Naive B cell (primary cell): ENCODE measurements at places on chromosomes 11 and 22. TPM values are rescaled to one million over a fixed set of nuclear protein-coding genes. Genes with fewer than 3 reads are reported as not detected.

- DNase-seq = no peak
Observed at GRCh38 chr22:37526376-37526775, 7.2 kb upstream of the CARD10 start.

CALCA gene
- polyA plus RNA-seq = not detected

DNA sequence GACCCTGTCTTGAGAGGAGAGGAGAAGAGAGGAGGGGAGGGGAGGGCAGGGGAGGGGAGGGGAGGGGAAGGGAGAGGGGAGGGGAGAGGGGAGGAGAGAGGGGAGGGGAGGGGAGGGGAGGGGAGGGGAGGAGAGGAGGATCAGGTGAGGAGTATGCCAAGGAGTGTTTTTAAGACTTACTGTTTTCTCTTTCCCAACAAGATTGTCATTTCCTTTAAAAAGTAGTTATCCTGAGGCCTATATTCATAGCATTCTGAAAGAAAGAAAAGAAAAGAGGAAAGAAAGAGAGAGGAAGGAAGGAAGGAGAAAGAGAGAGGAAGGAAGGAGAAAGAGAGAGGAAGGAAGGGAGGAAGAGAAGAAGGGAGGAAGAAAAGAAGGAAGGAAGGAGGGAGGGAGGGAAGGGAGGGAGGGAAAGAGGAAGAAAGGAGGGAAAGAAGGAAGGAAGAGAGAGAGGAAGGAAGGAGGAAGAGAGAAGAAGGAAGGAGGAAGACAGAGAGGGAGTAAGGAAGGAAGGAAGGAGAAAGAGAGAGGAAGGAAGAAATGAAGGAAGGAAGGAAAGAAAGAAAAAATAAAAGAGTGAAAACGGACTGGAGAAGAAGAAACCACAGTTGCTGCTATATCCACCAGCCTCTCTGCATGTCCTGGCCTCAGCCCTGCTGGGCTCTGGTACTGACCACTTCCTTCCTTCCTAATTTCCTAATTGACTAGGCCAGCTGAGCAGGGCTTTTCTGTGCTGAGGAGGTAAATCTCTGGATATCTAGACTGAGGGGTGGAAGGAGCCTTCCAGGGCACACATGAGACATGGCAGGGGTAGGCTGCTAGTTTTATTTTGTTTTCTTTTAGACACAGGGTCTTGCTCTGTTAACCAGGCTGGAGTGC lies 1.1 kb upstream of the SAA1 start:
- DNase-seq = no peak

DNA sequence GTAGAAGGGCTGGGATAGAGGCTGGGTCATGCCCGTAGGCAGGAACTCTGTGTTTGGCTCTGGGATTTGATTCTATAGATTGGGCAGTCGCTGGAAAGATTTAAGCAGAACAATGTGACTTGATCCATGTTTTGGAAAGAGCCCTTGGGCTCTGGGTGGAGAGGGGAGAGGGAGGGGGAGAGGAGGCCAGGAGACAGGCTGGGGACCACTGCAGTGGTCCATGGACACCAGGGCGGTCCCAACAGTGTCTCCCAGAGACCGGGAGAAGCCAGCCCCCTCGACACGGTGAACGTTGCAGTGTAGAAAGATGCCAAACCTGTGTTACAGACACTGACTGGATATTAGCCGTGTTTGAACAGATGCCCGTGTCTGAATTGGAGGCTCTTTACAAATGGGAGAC lies 19.5 kb downstream of the PVALB start:
- no peak for DNase-seq

- no peak for DNase-seq
Observed at GRCh38 chr11:110738641-110739040, 26.4 kb upstream of the ARHGAP20 start.

NLRP14 gene
- polyA plus RNA-seq = not detected

OR10D3 gene
- not detected for polyA plus RNA-seq

DNA sequence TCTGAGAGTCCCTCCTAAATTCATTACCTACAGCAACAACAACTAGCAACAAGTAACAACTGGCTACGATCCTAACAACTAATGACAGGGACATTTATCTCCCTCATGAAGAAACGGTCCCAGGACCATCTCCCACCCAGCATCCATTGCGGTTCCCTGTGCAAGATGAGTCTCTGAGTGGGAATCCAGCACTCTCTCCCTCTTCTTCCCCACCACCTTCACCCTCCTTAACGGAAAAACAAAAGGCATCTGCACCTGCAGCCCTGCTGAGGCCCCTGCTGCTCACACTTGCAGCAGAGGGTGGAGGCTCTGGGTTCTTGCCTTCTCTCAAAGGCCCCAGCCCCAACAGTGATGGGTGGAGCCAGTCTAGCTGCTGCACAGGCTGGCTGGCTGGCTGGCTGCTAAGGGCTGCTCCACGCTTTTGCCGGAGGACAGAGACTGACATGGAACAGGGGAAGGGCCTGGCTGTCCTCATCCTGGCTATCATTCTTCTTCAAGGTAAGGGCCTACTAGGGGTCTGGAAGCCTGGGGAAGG lies at the start of gene CD3G:
Gene CD3G (plus strand): TSS at position 364 of the 535 bp plus-strand sequence. CDS start 80 bp downstream, at position 444.
- no peak for DNase-seq

DNA sequence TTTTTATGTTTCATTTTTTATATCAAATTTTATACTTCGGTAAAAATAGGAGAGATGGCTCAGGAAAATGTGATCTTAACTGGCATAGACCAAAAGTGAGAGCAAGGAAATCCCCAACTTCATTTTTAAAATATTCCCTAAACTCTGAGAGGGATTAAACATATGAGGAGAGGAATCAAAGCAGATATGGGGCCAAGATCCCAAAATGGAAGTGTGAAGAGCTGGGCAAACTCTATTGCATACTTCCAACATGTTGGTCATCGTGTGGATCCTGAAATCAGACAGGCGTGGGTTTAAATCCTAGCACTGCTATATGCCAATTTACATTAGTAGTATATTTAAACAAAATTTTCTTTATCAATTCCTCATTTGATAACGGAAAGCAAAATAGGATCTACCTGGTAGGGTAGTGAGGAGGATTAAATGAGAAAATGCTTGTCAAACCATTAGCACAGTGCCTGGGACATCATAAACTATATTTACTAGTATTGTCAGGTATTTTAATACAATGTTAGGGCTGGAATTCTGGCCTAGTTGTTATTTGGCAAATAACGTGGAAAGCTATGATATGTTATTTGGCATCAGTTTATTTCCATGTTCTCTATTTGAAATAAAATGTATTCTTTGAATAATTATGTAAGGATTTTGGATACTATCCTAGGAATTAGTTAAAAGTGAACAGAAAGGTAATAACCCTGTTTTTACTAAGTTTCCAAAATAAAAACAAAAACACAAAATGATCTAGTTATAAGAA lies 392.8 kb upstream of the CCDC90B start:
- DNase-seq = no peak

ACRV1 gene
- not detected for polyA plus RNA-seq

MUC15 gene
- polyA plus RNA-seq = not detected

APOA1 gene
- 0.62 TPM for polyA plus RNA-seq

GRCh38 chr22:37396488-37397084 lies 30.7 kb downstream of the ELFN2 start:
- DNase-seq = no peak
